ENCODE measurements at places on chromosomes 5 and 9.

DNA sequence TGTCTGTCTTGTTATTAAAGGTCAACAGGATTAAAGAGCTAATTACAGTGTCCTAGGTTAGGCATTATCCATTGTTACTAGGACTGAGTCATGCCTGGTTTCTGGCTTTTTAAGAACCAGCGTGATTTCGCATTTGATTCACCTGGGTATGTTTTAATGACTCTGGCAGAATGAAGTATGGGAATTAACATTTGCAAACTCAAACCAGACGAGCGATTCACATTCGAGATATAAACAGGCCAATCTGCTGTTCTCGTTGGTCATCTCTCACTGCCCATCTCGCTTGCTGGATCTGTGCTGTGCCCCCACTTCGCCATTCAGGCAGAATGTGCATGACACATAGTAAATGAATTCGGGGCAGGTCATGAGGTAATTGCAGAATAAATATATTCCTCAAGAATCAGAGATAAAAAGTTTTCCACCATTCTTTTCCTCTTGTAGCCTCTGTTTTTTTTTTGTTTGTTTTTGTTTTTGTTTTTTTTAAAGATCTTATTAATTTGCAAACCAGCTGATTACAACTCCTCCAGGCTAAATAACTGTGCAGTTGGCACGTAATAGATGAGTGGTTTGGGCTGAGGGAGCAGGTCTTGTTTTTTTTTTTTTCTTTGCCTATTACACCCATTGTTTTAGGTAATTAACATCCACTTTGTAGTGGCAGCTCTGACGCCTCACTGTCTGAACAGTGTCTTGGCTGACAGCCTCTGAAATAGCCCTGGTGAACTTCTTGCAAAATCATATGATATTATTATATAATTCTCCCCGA lies 313.5 kb upstream of the MSX2 start:
- DNase-seq: no peak

DNA sequence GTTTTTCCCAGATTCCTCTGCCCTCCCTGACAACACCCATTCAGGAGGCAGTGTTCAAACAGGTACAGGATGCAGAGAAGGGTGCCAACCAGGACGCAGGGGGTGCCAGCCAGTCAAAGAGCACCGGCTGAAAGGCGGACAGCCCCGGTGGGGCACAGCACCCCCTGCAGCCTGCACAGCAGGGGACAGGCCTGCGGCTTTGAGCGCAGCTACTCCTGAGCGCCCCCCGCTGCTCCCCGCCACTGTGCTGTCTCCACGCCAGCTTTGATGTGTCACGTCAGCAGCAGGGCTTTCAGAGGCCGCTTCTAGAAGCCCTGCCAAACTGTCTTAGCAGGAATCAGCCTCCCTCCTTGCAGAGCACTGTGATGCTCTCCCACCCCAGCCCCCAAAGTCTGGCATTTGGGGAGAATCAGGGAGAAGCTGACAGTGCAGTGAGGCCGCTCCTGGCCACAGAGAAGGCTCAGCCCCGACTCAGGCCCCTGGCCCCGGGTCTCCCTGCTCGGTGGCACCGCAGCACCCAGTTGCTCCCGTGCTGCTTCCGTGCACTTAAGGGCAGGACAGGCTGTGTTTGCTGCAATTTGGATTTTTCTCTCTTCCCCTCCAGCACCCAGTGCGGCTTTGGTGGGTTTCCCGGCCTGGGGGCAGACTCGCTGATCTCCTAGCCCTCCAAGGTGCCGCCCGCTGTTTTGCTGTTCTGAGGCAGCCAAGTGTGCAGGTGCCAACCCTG lies 20.3 kb downstream of the AK8 start:
- no peak for DNase-seq

GRCh38 chr9:112532427-112532826 lies 45.8 kb downstream of the KIAA1958 start:
- no peak for DNase-seq

DNA sequence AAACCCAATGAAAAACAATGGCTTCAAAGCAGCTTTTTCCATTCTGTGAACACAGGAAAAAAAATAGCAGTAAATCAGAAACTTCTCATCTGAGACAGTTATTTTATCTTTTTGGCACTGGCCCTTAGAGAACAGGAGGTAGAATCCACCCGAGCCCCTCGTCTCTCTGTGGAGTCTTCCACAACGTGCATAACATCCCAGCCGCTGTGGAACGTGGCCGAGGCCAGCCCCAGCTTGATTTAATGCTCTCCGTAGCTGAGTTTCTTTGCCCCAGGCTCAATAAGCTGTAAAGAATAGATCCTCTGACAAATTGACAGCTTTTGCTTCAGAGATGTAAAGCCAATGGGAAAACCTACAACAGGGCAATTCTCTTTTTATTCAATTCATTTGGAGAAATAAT lies 107.9 kb upstream of the DAP start:
- DNase-seq: no peak

- no peak for DNase-seq
These were observed 43.4 kb upstream of the IL17B start for GRCh38 chr5:149422366-149423048.

- no peak for DNase-seq
These were observed 65.4 kb downstream of the MVB12B start for GRCh38 chr9:126391713-126392661.

GRCh38 chr5:134920848-134921575 lies 16.1 kb downstream of the PCBD2 start:
- DNase-seq: no peak

Data from stimulated activated CD4-positive, alpha-beta T cell treated with anti-CD3 and anti-CD28 coated beads, Interleukin-12 subunit alpha, Interleukin-12 subunit beta, amount 100 ng/mL, for 48 hours (primary cell).